ENCODE measurements at places on chromosomes 6 and 20.

- DNase-seq: no peak
These were observed 676.5 kb downstream of the TENT5A start for GRCh38 chr6:81075974-81076373.

- no peak for DNase-seq
These were observed 7.6 kb upstream of the BTN3A3 start for GRCh38 chr6:26432627-26433201.

GRCh38 chr6:29183594-29183993 lies 12.9 kb downstream of the OR2J2 start:
- DNase-seq: no peak

DNA sequence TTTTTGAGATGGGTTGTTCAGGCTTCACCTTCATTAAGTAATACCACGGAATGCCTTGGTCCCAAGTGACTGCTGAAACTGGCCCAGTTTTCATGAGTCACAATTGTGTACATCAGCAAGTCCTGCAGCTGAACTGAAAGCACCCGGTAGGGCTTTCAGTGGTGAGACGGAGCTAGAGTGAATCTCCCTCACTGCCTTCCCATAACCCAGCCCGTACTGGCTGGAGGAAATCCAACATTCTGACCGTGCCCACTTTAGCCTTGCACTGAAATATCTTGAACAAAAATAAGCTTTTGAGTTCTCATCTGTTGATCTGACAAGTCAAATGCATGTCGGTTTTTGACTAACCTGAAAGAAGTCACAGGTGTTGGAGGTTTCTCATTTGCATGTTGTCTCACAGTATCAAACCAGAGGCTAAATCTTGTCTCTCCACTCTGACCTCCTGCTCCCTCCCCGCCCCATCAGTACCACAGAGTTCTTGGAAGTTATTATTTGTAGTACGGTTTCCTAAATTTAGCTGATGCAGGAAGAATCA lies 35.9 kb downstream of the DUSP22 start:
- no peak for DNase-seq

DNA sequence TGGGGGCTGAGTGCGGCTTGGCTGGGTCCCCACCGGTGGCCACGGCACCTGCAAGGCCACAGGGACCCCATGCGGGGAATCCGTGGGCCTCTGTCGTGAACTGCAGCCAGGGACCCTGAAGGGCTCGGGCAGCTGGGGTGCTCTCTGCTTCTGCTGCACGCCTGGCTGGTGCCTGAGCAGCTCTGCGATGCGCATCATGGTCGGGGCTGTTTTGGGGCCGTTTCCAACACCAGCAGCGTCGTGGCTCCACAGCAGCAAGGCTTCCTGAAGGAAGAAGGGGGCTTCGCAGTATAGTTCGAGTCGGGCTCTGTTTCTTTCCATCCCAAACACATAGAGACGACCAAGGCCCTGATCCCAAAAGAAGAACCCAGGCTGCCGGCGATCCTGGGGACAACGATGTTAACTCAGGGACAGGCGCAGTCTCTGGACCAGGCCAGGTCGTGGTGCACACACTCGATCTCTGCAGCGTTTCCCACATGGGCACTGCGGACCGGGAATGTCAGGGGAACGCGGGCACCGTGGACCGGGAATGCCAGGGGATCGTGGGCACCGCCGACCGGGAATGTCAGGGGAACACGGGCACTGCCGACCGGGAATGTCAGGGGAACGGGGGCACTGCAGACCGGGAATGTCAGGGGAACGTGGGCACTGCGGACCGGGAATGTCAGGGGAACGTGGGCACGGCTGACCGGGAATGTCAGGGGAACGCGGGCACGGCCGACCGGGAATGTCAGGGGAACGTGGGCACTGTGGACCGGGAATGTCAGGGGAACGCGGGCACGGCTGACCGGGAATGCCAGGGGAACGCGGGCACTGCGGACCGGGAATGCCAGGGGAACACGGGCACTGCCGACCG lies 36.8 kb upstream of the BHLHE23 start:
- DNase-seq: no peak

- no peak for DNase-seq
These were observed 45.5 kb upstream of the ZNF217 start for GRCh38 chr20:53639128-53639527.

DNA sequence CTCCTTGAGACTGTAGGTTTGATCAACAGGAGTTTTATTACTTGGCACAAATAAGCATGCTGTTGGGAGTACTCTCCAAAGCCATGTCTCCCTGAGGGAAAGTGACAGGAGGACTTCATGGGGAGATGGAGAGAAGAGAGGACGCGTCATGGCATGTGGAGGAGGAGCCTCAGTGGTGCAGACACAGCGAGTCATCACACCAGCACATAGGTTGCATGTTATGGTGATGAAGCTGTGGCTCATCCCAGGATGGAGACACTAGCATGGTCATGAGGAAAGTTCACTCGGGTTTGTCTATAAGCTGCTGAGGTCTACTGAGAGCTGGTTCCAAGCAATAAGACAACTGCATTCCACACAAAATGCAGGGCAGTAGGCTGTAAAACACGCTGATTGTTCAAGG lies 13.2 kb upstream of the SSTR4 start:
- no peak for DNase-seq

DNA sequence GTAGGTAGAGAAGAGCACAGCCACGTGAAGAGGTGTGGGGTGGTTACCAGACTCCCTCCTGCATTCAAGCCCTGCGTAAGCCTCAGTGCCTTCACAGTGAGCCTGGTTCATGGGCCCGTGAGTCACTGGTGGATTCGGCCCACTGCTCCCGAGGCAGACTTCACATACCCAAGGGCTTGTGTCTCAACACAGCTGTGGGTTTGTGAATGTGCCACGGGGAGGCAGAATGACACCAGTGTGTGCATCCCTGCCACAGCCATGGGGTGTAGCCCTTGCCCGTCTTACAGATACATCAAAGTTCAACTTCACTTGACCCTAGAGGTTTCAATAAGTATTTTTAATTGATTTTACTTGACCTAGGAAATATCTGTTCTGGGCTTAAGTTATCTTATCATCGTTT lies 108.5 kb downstream of the MAP3K4 start:
- no peak for DNase-seq

DNA sequence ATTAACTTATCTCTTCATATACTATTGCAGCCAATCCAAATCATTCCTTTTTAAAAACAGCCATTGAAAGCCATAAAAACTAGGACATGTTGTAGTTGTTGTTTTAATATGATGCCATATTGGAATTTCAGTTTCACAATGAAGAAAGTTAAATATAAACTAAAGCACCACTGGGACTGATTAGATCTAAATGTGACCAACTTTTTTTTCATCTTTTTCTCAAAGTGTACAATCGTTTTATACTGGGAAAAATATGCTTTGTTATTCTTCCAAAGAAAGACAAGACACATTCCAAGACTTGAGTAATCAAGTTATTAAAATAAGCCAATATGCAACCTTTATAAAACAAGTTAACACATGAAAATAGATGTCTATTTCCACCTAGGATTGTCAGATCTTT lies 68.5 kb downstream of the THEMIS start:
- DNase-seq: no peak

DNA sequence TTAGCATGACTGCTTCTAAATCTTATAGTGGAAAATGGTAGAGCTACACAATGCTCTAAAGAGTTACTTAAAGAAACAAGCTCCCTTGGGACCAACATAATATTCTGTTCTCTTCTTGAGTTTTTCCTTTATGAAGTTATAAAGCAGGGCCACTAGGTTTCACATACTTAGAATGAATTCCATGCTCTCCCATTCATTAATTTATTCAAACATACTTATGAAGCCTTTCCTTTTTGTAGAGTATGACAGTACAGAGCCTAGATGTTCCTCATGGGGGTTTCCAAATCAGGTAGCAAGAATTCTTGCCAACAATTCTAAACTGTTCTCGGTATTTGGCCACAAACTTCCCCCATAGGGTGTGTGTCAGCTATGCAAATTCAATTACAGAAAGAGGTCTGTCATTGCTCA lies 20.6 kb upstream of the FABP7 start:
- DNase-seq: no peak

- DNase-seq: no peak
These were observed 791.1 kb downstream of the MAFB start for GRCh38 chr20:39897781-39898466.

Measured in anterior cingulate cortex (tissue), 58 donors.